ENCODE measurements at places on chromosomes 1 and 21. TPM values are rescaled to one million over a fixed set of nuclear protein-coding genes. Genes with fewer than 3 reads are reported as not detected.

- peaks cover 62% of the 10 kb centered on the region for H3K27me3 ChIP-seq
- H3K4me3 ChIP-seq = peak overlapping the region; percentile 84
- H3K36me3 ChIP-seq = no peaks in the 10 kb centered on the region
- no peak overlapping the region for H3K27ac ChIP-seq
- H3K4me1 ChIP-seq = peaks cover 18% of the 10 kb centered on the region
These were observed 997 bp downstream of the CASZ1 start for GRCh38 chr1:10795276-10796021.

The BCAR3 gene
- total RNA-seq = 3.2 TPM

DNA sequence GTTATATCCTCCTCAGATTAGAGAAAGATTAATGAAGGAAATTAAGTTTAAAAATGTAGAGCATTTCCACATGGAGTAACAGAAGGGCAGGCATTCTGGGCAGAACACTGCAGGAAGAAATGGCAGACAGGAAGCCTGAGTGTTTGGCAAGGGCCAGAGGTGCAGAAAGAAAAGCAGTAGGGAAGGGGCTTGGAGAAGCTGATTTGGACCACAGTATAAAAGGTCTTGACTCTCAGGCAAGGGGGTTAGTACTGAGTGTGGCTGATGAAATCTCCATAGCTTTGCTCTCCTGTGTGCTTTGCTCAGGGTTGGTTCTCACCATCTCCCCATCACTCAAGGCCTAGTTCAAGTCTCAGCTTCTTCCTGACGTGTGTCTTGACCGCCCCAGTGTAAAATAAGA is 80.2 kb downstream of the SLC45A1 start:
- H3K36me3 ChIP-seq = peaks cover 17% of the 10 kb centered on the region
- no peaks in the 10 kb centered on the region for H3K27me3 ChIP-seq
- peaks cover 58% of the 10 kb centered on the region for H3K4me1 ChIP-seq
- peak overlapping the region; percentile 60 for H3K4me3 ChIP-seq

The UMODL1 gene
- total RNA-seq = 0.89 TPM

The CFHR2 gene
- total RNA-seq = not detected

GRCh38 chr1:24867084-24867870 is 62.8 kb downstream of the RUNX3 start:
- H3K36me3 ChIP-seq = no peaks in the 10 kb centered on the region
- no peak overlapping the region for H3K27ac ChIP-seq
- H3K4me1 ChIP-seq = peaks cover 16% of the 10 kb centered on the region
- H3K4me3 ChIP-seq = no peak overlapping the region
- peaks cover 12% of the 10 kb centered on the region for H3K27me3 ChIP-seq

DNA sequence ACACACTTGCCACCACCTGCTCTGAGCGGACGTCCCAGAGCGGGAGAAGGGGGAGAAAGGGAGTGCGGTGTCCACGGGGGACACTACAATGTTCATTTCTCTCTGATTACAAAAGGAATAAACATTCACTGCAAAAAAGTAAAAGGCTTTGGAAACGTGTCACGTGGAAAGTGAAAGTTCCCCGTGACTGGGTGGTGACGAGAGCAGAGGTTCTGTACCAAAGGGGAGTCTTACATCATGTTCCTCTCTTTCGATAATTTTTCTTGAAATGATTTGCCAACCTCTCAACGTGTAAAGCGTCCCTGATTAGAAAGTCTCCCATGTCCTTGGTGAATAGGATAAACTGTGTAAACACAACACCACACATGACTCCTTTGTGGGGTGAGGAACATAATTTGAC is 22.0 kb upstream of the PRDM15 start:
- peak overlapping the region; percentile 58 for H3K4me3 ChIP-seq
- H3K4me1 ChIP-seq = peaks cover 62% of the 10 kb centered on the region
- no peaks in the 10 kb centered on the region for H3K27me3 ChIP-seq

GRCh38 chr1:170262276-170262939 is 116.6 kb downstream of the NTMT2 start:
- H3K36me3 ChIP-seq = no peaks in the 10 kb centered on the region
- no peak overlapping the region for H3K4me3 ChIP-seq
- DNase-seq = no peak
- H3K27ac ChIP-seq = no peak overlapping the region
- no peaks in the 10 kb centered on the region for H3K27me3 ChIP-seq
- H3K4me1 ChIP-seq = no peaks in the 10 kb centered on the region

- no peak overlapping the region for H3K27ac ChIP-seq
- DNase-seq = peak; percentile 24
- no peaks in the 10 kb centered on the region for H3K36me3 ChIP-seq
- H3K4me3 ChIP-seq = no peak overlapping the region
- no peaks in the 10 kb centered on the region for H3K4me1 ChIP-seq
These were observed 64.6 kb upstream of the FMN2 start for GRCh38 chr1:240027059-240027462.

The LEFTY2 gene
- not detected for total RNA-seq

The PRCC gene
- total RNA-seq = 67.7 TPM

- peak; percentile 31 for DNase-seq
- H3K27me3 ChIP-seq = no peaks in the 10 kb centered on the region
- no peaks in the 10 kb centered on the region for H3K36me3 ChIP-seq
- H3K27ac ChIP-seq = no peak overlapping the region
These were observed 129.2 kb downstream of the ADAMTS1 start for GRCh38 chr21:26715878-26716506.

GRCh38 chr1:34479731-34480130 is 275.1 kb upstream of the GJB5 start:
- H3K4me3 ChIP-seq = no peak overlapping the region
- no peak overlapping the region for H3K27ac ChIP-seq
- peaks cover 40% of the 10 kb centered on the region for H3K27me3 ChIP-seq
- H3K4me1 ChIP-seq = no peaks in the 10 kb centered on the region

- peaks cover 5% of the 10 kb centered on the region for H3K4me1 ChIP-seq
- no peak overlapping the region for H3K27ac ChIP-seq
- no peak for DNase-seq
- H3K27me3 ChIP-seq = peaks cover 56% of the 10 kb centered on the region
- H3K4me3 ChIP-seq = no peak overlapping the region
These were observed 2.5 kb downstream of the MEX3A start for GRCh38 chr1:156079762-156080161.

GRCh38 chr1:235070819-235071218 is 57.8 kb downstream of the TOMM20 start:
- peaks cover 30% of the 10 kb centered on the region for H3K4me1 ChIP-seq
- DNase-seq = no peak
- no peak overlapping the region for H3K27ac ChIP-seq
- H3K36me3 ChIP-seq = no peaks in the 10 kb centered on the region
- H3K27me3 ChIP-seq = no peaks in the 10 kb centered on the region

The PRUNE1 gene
- total RNA-seq = 18.1 TPM

GRCh38 chr1:55578646-55579045 is 363.5 kb upstream of the USP24 start:
- H3K4me3 ChIP-seq = no peak overlapping the region
- DNase-seq = no peak
- H3K27me3 ChIP-seq = peaks cover 8% of the 10 kb centered on the region
- H3K36me3 ChIP-seq = no peaks in the 10 kb centered on the region
- H3K4me1 ChIP-seq = no peaks in the 10 kb centered on the region

DNA sequence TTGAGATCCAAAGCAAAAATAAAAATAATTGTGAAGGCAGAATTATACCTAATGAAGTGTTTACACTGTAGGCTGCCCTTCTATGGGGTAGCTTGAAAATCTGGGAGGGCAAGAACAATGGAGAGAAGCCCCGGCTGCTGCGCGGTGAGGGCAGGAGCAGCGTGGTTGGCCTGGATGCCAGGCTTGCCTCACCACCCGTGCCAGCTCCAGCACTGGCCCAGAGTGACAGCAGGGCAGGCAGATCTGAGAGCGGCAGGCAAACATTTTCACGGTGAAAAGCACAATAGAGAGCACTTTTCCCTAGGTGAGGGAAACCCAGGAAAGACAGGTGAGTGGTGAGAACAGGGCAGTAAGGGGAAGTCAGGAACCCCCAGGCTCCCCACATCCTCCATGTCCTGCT is 1.4 kb downstream of the PROK1 start:
- H3K4me1 ChIP-seq = no peaks in the 10 kb centered on the region
- H3K27me3 ChIP-seq = peaks cover 13% of the 10 kb centered on the region
- H3K4me3 ChIP-seq = no peak overlapping the region
- H3K36me3 ChIP-seq = no peaks in the 10 kb centered on the region
- H3K27ac ChIP-seq = no peak overlapping the region
- DNase-seq = no peak

GRCh38 chr21:15004721-15005370 is 60.0 kb downstream of the NRIP1 start:
- H3K4me3 ChIP-seq = peak overlapping the region; percentile 70
- H3K27ac ChIP-seq = peak overlapping the region; percentile 64
- H3K27me3 ChIP-seq = no peaks in the 10 kb centered on the region
- peaks cover 61% of the 10 kb centered on the region for H3K4me1 ChIP-seq

DNA sequence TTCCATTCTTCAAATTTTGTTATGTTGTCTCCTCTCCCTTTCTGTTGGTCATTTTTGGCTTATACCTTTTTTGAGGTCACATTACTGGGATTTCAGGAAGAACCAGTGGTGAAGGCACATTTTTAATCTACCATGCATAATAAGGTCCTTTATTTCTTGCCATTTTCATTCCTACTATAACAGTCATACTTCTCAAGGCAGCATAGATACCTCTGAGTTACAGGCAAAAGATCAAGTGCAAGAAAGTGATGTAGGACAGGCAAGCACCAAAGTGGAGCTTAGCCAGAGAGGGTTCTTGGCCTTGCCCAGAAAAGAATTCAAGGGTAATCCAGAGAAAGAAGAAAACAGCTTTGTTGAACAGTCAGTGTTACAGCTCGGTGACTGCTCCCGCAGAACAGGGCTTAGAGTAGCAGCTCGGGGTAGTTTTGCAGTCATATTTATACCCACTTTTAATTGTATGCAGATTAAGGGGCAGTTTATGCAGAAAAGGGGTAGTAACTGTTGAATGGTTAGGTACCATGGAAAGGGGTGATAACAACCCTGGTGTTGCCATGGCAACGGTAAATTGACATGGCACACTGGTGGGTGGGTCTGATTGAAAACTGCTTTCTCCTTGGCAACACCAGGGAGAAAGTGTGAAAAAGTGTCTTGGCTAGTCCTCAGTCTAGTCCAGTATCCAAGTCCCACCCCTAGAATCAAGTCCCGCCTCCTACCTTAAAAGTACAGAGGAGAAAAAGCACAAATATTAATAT is 39.6 kb upstream of the DOCK7 start:
- H3K36me3 ChIP-seq = no peaks in the 10 kb centered on the region
- no peak overlapping the region for H3K4me3 ChIP-seq
- no peak overlapping the region for H3K27ac ChIP-seq
- no peak for DNase-seq
- H3K4me1 ChIP-seq = peaks cover 7% of the 10 kb centered on the region

Measured in activated T-cell treated with anti-CD3 and anti-CD28 coated beads, Interleukin-2, amount 50 U/mL, for 72 hours (primary cell).